Activated CD4-positive, CD25-positive, alpha-beta regulatory T cell (primary cell): ENCODE measurements at places on chromosomes 7 and 10.
A peak's percentile ranks its signal among the peaks of the same experiment; 100 is the strongest.

DNA sequence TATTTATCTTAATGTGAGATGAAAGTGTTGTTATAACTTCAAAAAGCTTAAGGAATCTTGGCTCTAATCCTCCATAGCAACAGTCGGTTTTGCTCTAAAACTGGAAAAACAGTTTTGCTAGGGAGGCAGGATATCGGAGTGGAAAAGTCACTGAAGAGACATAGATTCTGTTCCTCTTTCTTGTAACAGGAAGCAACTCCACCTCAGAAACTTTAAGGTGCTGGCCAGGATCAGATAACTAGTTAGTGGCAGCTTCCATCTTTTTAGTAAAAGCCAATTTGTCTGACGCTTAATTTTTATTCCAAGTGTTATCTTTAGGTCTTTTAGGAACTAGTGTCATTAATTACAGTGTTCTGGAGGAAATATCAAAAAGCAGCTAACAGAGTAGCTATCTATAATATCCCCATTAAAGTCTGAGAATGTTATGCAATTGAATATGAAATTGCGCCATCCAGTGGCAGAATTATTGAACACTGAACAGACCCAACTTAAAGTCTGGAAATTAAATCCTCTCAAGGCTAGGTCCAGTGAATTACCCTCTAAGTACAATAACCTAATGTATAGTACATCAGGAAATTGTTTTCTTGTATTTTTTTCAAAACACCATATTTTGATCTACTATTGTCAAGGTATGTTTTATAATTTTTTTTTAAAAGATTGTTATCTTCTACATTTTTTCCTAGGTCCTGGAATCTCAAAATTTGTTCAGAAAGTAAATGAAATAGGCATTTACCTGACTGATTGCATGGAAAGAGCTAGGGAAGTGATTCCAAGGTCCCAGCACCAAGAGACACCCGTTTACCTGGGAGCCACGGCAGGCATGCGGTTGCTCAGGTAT, 65.9 kb upstream of the CC2D2B start:
- peak; percentile 7 for DNase-seq

GRCh38 chr10:72783410-72783833, 91.5 kb downstream of the MCU start:
- DNase-seq, result no peak

DNA sequence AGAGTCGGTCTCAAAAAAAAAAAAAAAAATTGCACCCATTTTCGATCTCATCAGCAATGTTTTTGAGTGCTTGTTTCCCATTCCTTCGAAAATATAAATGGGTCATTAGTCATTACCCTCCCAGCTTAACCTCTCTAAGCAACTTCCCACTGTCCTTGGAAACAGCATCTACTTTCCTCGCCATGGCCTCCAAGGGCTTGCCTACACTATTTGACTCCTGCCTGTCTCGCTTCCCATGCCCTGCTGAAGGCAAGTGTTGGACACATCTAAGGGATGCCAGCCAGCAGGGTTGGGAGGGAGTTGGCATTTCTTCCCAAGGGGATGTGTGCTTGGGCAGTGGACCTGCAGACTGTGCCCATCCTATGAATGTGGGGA, 12.7 kb upstream of the RHBDD2 start:
- no peak for DNase-seq

DNA sequence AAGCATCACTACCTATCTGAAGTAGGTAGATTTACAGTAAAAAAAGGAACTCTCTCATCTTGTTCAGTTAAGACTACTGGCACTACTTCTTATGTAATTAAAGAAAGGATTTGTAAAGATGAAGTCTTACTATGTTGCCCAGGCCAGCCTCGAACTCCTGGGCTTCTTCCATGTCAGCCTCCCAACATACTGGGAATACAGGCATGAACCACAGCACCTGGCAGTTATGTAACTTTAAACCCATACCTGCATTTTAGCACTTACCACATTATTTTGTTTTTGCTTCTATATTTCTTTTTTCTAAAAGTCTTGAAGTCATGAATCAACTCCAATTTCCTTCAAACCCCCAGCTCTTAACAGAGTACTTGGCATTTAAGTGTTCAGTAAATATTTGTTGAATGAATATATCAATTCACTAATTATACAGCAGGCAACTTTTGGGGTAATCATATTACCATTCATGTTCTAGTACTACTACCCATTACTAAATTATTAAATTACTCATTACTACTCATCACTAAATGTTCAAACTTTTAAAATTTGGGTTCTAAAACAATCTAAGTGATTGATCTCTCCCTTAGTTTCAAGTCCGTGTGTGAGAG, 31.6 kb upstream of the CCDC71L start:
- no peak for DNase-seq

GRCh38 chr10:26738301-26738911, 40.9 kb downstream of the PDSS1 start:
- no peak for DNase-seq

DNA sequence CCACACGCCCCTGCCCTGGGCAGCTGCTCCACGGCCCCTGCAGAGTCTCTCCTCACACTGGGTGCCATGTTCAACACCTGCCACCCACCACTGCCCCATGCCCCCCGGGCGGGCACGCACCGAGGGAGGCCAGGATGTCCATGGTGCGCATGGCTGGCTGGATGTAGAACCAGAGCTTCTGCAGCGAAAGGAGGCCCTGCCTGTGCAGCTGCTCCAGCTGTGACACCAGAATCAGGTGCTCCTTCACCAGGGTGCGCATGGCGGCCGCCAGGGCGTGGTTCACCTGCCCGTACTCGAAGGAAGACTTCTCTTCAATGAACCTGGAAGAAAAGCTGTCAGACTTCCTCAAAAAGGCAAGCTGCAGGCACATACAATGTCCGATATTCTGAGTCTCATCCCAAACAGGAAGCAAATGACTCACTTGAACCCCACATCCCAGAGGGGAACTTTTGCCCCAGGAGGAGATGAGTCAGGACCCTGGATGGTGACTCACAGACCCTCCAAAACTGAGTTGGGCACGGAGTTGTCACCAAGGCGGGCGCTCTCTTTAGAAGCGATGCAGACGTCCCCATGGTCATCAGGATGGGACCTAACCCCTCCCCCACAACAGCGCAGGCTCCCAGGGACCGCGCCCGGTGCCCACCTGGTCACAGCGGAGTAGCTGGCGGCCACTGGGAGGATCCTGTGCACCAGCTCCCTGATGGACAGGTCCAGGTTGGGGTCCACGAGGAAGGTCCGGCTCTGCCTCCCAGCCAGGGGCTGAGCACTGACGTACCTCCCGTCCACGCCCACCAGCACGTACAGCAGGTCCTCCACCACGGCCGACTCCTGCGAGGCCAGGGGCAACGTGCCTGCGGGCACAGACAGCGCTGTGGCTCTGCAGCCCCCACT, 15.5 kb downstream of the TUBGCP2 start:
- DNase-seq, result no peak

DNA sequence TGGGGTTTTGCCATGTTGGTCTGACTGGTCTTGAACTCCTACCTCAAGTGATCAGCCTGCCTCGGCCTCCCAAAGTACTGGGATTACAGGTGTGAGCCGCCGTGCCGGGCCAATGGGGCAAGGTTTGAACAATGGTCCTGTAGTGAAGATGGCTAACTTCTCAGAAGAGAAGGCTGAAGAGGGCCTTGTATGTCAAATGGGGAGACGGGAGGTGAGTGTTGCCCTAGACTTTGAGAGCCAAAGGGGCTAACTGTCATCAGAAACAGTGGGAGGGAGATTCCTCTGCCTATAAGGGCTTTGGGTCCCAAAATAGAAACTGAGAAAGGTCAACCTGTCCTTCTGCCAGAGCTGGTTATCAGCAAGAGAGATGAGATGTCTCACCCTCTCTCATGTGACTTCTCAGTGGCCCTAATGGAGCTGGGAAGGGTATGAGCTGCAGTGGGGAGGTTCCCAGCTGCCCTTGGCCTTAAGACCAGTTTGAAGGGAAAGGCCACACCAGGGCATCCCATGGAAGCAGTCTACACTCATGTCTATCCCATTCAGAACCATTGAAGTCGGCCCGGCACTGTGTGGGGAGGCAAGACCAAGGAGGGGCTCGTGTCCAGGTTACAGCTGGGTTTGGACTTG, 1.3 kb upstream of the SAMD8 start:
- no peak for DNase-seq

DNA sequence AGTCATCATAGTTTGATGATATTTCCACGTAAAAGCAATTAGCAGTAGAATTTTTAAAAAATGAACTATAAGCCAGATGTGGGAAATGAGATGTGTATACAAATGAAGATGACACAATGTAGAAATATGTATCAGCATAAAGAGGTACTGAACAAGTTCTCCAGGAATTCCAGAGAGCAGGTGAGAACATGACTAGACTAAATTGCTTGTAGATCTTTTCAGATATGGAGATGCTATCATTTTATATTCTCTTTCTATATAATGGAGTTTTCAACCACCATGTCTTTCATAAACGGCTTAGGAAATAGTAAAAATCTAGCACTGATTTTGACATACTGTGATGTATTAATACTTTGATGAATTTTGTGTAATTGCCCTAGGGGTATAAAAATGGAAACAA, 130.9 kb downstream of the SEMA3D start:
- no peak for DNase-seq

- DNase-seq, result no peak
Measured at GRCh38 chr7:91941450-91941849, 788 bp downstream of the AKAP9 start.

- DNase-seq, result no peak
Measured at GRCh38 chr7:938546-939185, 15.8 kb downstream of the ADAP1 start.

GRCh38 chr7:12879139-12879538, 191.7 kb downstream of the ARL4A start:
- DNase-seq, result no peak

DNA sequence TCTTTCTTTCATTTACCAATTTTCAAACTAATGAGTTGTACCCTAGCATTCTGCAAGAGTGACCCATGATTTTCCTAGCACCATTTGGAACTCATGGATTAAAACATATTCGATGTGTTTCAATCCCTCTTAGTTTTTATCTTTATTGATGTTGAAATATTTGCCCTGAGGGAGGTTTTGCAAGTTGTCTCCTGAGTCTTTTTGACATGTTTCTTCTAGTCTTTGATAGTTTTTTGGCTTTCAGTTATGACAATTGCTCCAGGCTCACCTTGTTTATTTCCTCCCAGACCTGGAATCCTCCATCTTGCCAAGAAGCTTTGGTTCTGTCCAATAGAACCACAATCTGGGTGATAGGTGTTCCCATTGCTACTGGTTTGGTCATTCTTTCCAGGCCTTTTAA, 327.8 kb downstream of the WDR11 start:
- DNase-seq, result no peak

DNA sequence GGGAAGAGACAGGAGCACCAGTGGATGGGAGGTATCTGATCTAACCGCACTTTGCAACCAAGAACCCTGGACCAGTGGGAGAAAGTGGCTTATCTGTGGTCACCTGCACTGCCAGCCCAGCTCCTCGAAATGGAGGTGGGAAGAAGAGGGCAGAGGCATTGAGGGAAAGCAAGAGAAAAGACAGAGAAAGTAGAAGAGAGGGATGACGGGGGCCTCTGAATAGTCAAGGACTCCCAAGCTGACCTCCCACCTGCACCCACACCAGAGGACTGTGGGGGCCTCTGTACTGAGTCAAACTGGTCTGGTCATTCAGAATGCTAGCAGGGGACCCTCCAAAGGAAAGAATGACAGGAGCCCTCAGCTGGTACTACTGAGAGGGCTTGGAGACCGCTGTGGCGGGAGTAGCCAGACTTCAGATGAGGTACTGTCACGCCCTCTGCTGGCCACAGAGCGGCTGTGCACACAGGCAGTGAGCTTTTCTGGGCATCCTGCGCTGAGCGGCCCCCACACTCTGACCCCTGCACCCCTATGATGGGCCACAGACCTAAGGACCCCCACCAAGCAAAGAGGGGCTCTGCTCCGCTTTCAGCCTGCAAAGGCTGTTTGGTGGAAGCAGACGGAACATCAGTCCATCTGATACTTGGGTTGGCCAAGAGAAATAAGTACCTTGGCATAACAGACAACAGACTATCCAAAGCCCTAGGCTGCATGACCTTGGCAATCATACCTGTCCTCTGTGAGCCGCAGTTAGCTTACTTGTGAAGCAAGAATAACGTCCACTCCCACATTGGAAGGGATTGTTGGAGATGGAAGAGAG, 112.9 kb downstream of the COL13A1 start:
- DNase-seq, result no peak

DNA sequence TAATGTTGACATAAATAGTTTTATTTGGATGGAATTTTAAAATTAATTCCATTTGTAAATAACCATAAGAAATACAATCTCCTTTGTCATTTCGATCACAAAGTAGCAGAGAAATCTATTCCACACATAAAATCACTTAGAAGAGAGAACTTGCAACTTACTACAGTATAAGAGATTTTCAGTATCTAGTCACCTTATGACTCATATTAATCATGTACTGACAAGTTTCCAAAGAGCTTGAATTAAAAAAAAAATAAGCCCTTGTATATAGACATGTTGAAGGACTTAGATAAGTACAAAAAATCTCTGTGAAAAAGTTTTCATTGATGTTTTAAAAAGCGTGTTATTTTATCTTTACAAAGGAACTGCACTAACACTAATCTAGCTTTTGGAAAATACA, 207.1 kb upstream of the ETV1 start:
- DNase-seq, result no peak

GRCh38 chr7:54961391-54961790, 57.4 kb upstream of the EGFR start:
- DNase-seq, result no peak

- no peak for DNase-seq
Measured at GRCh38 chr10:32139223-32140073, 83.2 kb upstream of the KIF5B start.

- DNase-seq, result no peak
Measured at GRCh38 chr10:129853562-129853903, 110.5 kb downstream of the EBF3 start.
